Ammon's horn (tissue), 1 donor: ENCODE measurements at places on chromosomes 4 and X.

DNA sequence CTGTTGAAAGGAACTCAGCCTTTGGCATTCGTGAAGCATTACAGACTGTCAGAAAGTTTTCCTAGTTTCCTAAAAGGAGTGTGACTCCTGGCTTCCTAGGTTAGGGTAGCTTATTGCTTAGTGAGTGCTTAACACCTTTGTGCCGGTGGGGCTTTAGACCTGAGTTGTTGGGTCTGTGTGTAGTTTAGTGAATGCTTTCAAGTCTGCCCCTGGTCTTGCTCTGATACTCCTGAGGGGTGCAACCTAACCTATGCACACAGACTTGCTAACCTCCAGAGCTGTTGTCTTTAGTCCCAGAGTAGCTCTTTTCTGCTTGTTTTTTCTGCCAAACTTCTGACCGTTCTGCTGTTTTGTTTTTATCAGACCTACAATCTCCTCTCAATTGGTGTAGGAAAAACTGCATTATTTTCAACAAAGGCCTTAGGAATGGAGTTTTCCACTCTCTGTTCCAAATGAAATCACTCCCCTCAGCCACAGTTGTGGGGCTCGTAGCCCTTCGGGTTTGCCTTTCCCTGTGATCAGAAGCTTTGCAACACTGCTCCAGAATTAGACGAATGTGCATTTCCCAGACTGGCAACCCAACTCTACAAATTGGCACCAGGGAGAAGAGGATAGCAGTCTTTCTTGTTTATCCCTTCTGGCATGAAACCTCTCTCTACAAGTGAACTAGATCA, 1399.1 kb upstream of the PCDH7 start:
- no peak for DNase-seq

- peak; percentile 58 for DNase-seq
These were observed 797 bp downstream of the PKD2 start for GRCh38 chr4:88008122-88008742.

DNA sequence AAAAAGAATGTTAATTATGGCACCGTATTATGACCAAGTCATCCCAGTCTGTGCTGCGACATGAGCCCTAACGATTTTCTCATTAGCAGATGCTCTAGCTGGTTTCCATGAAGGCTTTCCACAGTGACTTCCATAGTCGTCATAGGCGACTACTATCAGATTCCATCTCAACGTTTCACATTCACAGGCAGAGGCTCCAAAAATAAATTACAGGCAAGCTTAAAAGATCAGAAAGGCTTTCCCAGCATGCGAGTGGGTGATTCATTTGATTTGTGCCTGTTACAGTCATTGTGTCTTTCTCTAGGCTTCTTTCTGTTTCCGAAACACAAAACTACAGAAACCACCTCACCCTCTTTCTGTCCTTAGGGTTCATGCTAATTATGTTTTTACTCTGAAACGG, 43.2 kb downstream of the PALLD start:
- DNase-seq: no peak

- no peak for DNase-seq
These were observed 79.0 kb downstream of the GPR82 start for GRCh38 chrX:41802958-41803357.

- DNase-seq: no peak
These were observed 1.9 kb upstream of the SHROOM2 start for GRCh38 chrX:9784332-9784731.

DNA sequence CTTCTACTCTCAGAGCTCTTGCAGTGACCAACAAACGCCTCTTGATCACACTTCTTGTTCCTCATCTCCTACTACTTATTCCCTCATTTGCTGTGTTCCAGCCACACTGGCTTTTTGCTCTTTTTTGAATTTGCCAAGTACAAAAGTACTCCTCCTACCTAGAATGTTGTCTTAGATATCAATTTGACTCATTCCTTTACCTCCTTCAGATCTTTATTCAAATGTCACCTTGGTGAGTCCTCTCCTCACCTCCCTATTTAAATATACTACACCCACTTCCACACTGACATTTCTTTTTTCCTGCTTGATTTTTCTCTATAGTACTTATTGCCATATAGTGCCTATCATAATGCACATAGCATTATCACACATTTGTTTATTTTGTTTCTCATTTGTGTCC, 6.2 kb upstream of the DCAF4L1 start:
- no peak for DNase-seq

GRCh38 chr4:110472583-110473329, 3.2 kb upstream of the ENPEP start:
- DNase-seq: no peak

GRCh38 chrX:149462849-149463248, 42.3 kb downstream of the IDS start:
- no peak for DNase-seq

DNA sequence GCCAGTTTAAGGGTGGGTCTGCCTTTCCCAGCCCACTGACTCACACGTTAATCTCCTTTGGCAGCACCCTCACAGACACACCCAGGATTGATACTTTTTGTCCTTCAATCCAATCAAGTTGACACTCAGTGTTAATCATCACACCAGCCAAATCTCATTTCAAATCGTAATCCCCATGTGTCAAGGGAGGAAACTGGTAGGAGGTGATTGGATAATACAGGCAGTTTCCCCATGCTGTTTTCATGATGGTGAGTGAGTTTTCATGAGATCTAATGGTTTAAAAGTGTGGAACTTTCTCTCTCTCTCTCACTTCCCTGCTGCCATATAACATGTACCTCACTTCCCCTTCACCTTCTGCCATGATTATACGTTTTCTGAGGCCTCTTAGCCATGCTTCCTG, 647.2 kb upstream of the FRG1 start:
- DNase-seq: no peak

DNA sequence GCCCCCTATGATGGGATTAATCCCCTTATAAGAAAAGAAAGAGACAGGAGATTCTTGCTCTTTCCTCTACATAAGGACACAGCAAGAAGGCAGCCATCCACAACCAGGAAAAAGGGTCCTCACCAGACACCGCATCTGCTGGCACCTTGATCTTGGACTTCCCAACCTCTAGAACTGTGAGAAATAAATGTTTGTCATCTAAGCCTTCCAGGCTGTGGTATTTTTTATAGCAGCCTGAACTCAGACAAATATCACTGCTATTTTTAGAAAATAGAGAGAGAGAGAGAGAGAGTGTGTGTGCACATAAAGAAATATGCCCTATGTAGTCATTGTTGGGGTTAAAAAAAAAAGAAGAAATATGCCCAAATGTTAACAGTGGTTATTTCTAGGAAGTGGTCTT, 104.2 kb downstream of the PAPSS1 start:
- no peak for DNase-seq

DNA sequence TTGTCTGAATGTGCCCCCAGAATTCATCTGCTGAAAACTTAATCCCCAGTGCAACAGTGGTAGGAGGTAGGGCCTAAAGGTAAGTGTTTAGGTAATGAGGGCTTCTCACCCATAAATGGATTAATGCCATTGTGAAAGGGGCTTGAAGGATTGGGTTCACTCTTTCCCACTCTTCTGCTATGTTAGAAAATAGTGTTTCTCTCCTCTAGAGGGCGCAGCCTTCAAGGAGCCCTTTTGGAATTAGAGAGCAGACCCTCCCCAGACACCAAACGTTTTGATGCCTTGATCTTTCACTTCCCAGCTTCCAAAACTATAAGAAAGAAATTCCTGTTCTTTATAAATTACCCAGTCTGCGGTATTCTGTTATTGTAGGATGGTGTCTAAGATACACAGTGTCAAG, 706.4 kb downstream of the SMARCA1 start:
- no peak for DNase-seq

GRCh38 chr4:142540483-142540804, 305.7 kb downstream of the INPP4B start:
- DNase-seq: no peak

DNA sequence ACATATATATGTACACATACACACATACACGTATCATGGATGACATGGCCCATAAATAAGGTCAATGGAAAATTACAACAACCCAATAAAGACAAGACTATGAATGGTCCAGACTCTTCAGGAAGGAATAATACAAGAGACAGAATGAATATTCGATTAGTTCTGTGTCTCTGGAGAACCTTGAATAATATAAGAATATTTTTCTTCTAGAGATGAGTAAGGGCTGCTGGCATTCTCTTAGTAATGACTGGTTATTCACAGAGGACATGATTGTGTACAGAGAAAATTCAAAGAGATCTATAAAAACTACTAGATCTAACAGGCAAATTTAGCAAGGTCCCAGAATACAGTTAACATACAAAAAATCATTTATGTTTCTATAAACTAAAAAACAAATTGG, 23.3 kb downstream of the SPIN4 start:
- no peak for DNase-seq

DNA sequence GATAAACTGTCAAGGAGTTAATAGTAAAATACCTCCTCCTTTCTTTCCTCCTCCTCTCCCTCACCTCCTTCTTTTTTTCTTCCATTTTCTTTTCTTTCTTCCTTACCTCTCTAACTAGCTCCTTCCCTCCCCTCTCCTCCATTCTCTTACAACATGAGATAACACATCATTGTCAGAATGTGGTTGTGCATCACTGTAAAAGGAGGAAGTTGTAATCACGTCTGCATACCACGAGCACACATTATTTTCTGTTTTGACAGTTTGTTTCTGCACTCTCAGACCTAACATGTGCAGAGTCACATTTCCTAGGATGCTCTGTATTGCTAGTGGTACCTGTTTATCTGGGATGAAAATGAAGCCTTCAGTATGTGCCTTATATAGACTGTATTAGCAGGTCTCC, 9.1 kb downstream of the SLIT2 start:
- DNase-seq: no peak

- DNase-seq: no peak
These were observed 2.7 kb upstream of the TSPAN7 start for GRCh38 chrX:38558686-38559085.

- no peak for DNase-seq
These were observed 72.5 kb downstream of the ADRA2C start for GRCh38 chr4:3838437-3839380.

- no peak for DNase-seq
These were observed 382.9 kb downstream of the RPA4 start for GRCh38 chrX:97266406-97267121.
